Head of caudate nucleus (tissue), 42 donors: ENCODE measurements at places on chromosomes 12 and 14.

- DNase-seq, result peak; percentile 88
Measured at GRCh38 chr12:7129872-7130691, at the start of gene CLSTN3. TSS of gene CLSTN3 (plus strand) at chr12:7130371. CDS start at chr12:7130649, 278 bp downstream.

- DNase-seq, result no peak
Measured at GRCh38 chr12:74539765-74540526, 2.3 kb downstream of the ATXN7L3B start.

DNA sequence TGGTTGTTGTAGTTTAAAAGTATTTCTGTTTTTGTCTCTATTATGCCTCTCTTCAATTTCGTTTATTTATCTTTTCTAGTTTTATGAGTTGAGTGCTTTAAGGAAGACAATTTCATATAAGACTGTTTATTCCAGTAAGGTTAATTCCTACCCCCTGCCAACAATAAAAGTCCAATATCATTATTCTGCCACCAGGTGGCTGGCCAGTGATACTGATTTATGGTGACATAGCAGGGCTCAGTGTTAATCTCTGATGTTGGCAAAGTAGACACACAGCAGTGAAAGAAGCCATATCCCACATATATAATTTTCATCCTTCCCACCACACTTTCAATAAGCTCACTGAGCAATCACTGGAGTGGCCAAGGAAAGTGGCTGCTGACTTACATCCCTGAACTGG, 69.0 kb upstream of the BMP4 start:
- DNase-seq, result no peak

DNA sequence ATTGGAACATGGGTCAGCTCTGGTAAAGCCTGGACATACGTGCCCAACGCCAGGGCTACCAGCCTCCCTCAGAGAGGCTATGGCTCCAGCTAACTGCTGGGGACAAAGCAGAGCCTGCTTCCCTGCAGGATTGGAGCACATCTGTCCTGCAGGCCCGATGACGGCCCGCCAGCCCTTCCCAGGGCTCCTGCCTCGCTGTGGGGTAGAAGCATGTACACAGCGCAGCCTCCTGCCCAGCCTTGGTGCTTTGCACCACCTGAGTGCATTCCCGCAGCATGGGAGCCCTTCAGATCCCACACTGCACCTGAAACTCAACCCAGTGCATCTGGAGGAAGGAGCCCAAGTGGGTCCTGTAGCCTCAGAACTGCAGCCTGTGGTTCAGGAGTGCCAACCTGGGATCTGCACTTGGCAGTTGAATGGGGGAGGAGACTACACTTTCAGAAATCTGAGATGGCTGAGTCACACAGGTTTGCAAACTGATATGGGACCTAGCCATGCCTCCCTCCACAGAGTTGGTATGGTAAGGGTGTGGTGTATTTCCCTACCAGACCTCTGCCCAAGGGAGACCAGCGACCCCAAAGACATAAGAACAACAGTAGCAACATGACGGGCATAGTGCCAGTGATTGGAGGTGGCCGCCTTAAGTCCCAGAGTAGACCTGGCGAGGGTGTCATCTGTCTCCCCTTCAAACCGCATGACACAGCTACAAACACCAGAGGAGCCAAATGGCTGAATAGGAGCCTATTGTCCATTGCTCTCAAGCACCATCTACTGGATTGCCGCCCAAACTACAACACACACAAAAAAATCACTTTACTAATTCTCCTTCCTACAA, 273.9 kb upstream of the MIS18BP1 start:
- no peak for DNase-seq

GRCh38 chr12:99916555-99916954, 68.2 kb downstream of the ANKS1B start:
- no peak for DNase-seq
